ENCODE measurements at places on chromosomes 1 and 21.
A peak's percentile ranks its signal among the peaks of the same experiment; 100 is the strongest.

DNA sequence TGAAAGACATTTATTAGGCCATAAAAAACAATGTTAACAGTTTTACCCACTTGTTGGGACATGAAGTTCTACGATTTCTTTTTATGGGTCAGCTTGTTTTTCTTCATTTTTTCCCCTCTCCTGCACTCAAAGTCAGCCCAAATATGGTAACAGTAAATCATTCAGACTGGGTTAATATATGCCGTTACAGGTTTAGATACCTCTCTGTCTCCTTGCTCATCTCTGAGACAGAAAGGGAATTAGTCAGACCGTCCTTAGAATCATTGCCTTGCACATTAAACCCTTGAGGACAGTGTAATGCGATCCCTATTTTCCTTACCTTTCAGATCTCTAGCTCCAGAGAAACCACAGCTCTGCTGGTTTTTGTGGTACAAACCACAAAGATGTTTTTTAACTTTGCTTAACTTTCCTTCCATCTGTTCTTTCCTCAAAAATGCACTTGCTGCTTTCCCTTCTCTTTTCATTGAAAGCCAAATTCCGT, 613.3 kb downstream of the PLPP3 start:
- no peak for DNase-seq

- no peak for DNase-seq
Observed at GRCh38 chr1:110214454-110215404, 4.6 kb downstream of the KCNC4 start.

GRCh38 chr1:210132582-210132981, 100.0 kb upstream of the SERTAD4 start:
- DNase-seq = no peak

GRCh38 chr1:176619261-176619660, 156.3 kb downstream of the PAPPA2 start:
- no peak for DNase-seq

- DNase-seq = peak; percentile 67
Observed at GRCh38 chr1:213231795-213232231, 180.8 kb downstream of the RPS6KC1 start.

DNA sequence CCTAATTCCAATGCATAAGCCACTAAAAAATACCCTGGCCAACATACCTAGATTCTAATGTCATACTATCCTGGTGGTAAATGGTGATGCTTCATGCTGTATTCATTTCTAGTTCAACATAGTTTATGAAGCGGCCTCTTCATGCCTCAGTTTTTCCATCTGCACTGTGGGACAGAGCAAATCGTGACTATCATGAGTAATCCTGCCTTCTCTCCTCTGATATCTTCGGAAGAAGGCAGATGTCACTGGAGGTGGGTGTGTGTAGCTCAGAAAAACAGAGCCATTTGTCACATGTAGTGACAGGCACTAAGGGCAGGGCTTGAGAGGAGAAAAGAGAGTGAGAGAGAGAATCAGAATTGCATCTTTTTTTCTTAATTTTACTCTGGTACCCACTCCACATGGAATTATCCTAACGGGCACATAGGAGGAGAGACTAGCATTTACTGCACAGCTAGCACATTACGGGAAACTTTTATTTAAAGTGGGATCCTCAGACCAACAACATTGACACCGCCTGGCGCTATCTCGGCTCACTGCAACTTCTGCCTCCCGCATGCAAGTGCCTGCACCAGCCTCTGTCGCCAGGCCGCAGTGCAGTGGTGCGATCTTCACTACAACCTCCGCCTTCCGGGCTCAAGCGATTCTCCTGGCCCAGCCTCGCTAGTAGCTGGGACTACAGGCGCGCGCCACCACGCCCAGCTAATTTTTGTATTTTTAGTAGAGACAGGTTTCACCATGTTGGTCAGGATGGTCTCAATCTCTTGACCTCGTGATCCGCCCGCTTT, 78.4 kb upstream of the KCNA3 start:
- no peak for DNase-seq

- no peak for DNase-seq
Observed at GRCh38 chr1:1325288-1326074, 879 bp downstream of the CPTP start.

DNA sequence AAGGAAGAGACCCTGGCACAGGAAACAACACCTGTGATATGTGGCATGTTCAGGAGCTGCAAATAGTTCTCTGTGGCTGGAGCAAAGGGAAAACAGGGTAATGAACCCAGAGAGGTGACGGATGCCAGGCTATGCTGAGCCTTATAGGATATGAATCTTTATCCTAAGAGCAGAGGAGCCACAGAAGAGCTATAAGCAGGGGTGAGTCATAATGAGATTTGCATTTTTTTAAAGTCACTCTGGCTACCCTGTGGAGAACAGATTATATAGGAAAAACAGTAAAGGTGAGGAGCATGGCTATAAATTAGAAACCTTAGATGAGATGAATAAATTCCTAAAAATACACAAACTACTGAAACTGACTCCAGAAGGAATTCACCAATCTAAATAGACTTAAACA, 12.8 kb upstream of the MPL start:
- DNase-seq = no peak

- DNase-seq = no peak
Observed at GRCh38 chr1:57874418-57874877, 450.6 kb upstream of the DAB1 start.

Measured in SK-MEL-5 (cell line).